ENCODE measurements at places on chromosomes 4 and X. TPM values are rescaled to one million over a fixed set of nuclear protein-coding genes. Genes with fewer than 3 reads are reported as not detected.

The TMEM31 gene
- total RNA-seq, result not detected

The PCDH18 gene
- 4.8 TPM for total RNA-seq

The UGT8 gene
- 5.4 TPM for total RNA-seq

GRCh38 chrX:71871367-71871766 lies 39.3 kb upstream of the NHSL2 start:
- no peak for DNase-seq

Measured in pancreas (tissue), 10 donors.